ENCODE measurements at places on chromosomes 3 and 15. TPM values are rescaled to one million over a fixed set of nuclear protein-coding genes. Genes with fewer than 3 reads are reported as not detected.
A peak's percentile ranks its signal among the peaks of the same experiment; 100 is the strongest.

DNA sequence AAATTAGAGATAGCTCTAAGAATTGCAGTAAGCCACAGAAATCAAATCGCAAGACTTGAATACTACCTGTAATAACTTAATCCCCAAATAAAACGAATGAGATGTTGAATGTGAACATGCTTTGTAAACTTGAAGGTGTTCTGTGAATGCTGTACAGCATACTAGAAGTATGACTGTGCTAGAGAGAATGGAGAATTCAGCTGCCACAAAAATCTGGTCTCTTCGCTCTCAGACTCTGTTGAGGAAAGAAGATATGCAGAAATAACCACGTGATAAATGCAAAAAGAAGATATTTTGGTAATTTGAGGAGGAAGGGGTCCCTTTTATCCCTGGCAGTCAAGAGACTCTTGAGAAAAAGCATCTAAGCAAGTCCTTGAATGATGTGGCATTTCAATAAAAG lies 37.3 kb downstream of the ZBTB38 start:
- no peak for DNase-seq
- H3K27me3 ChIP-seq = no peaks in the 10 kb centered on the region
- H3K27ac ChIP-seq = no peak overlapping the region
- H3K4me1 ChIP-seq = peaks cover 47% of the 10 kb centered on the region
- peaks cover 52% of the 10 kb centered on the region for H3K36me3 ChIP-seq
- no peak overlapping the region for H3K4me3 ChIP-seq

GRCh38 chr3:29568355-29568754 lies 287.5 kb downstream of the RBMS3 start:
- H3K27me3 ChIP-seq = no peaks in the 10 kb centered on the region
- H3K36me3 ChIP-seq = no peaks in the 10 kb centered on the region
- DNase-seq = no peak
- no peak overlapping the region for H3K27ac ChIP-seq

DNA sequence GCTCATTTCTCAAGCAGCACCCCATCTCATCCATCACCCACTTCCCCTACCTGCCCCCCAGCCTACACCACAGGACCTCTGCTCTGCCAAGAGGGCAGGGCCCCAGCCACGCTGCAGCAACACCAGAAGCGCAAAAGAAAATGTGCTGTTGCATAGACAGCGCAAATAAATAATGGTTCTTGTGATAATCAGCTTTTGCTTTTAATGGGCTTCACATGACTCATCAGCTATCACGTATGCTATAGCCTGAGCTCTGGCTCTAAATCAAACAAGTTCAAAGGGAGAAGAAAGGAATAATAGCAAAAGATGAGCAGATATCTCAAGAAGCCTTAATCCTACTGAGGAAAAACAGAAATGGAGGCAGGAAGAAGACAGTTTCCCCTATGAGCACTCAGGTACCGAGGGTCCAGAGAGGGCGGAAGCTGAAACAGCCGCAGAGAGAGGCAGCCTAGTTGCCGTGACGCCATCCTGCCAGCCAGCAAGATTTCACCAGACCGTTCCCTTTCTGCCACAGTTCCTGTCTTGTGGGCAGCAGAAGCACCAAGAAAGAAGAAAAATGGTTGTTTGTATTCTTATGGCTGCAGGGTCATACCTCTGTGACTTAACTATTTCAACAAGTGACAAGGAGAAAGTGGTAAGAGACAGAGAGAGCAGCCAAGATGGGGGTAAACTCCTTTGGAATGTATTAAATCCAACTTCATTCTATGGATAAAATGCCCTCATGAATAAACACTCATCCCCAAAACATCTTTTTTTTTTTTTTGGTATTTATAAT lies 22.0 kb downstream of the RAB27A start:
- H3K4me1 ChIP-seq = peaks cover 85% of the 10 kb centered on the region
- H3K27me3 ChIP-seq = no peaks in the 10 kb centered on the region
- peak overlapping the region; percentile 64 for H3K4me3 ChIP-seq
- H3K27ac ChIP-seq = peak overlapping the region; percentile 95

DNA sequence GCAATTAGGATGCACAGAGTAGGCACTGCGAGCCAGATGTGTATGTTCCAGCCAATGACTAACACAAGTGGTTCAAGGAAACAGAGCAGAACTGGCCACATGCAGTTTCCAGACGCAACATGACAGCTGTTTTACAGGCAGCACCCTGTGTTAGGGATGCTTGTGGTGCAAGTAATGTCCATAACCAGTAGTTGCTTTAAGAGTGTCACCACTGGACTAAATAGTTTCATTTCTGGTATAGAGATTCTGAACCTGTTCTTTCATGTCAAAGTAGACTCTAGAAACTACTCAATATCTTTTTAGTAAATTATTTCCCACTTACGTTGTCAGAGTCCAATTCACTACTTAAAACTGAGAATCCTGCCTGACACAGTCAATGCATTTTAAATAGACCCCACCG lies 14.5 kb upstream of the LPP start:
- peaks cover 15% of the 10 kb centered on the region for H3K4me1 ChIP-seq
- H3K27ac ChIP-seq = no peak overlapping the region
- H3K27me3 ChIP-seq = peaks cover 5% of the 10 kb centered on the region
- no peaks in the 10 kb centered on the region for H3K36me3 ChIP-seq

- H3K27me3 ChIP-seq = no peaks in the 10 kb centered on the region
- no peak overlapping the region for H3K4me3 ChIP-seq
- no peaks in the 10 kb centered on the region for H3K36me3 ChIP-seq
- H3K27ac ChIP-seq = no peak overlapping the region
These were observed 81.8 kb downstream of the CLASP2 start for GRCh38 chr3:33636125-33636850.

DNA sequence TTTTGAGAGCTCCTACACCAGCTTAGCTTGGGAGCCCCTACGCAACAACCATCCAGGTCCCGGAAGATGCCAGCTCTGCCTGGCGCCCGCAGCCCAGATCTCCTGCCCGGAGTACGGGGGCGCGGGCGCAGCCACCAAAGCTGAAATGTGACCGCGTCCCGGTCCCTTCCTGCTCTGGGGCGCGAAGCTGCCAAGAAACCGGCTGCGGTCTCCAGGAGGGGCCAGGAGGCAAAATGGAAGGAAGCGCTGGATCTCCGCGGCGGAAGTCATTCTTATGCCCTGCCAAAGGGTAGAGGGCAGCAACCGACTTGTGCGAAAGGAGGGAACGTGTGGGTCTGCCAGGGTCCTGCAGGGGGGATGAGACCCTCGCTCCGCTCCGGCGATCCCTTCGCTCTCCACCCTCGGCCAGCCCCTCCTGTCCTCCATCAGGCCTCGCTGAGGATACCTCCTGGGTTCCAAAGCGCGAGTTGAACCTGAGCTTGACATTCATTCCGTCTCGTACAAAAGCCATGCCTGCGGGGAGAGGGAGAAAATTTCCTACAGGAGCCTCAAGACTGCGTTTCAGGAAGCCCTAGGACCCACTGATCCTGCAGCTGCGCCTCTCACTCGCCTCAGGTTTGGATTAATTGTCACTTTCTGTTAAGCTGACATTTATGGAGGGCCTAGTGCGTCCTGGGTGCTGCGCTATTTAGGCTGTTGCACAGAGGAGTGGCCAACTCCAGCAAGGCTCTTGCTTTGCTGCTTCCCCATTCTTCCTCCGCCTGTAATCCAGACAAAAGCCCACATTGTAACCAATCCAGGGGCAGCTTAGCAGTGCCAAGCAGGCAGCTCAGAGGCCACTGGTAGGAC lies 98.3 kb upstream of the VGLL3 start:
- H3K27ac ChIP-seq = no peak overlapping the region
- H3K4me3 ChIP-seq = peak overlapping the region; percentile 64
- H3K4me1 ChIP-seq = peaks cover 9% of the 10 kb centered on the region
- peaks cover 8% of the 10 kb centered on the region for H3K27me3 ChIP-seq
- H3K36me3 ChIP-seq = no peaks in the 10 kb centered on the region
- peak; percentile 25 for DNase-seq

DNA sequence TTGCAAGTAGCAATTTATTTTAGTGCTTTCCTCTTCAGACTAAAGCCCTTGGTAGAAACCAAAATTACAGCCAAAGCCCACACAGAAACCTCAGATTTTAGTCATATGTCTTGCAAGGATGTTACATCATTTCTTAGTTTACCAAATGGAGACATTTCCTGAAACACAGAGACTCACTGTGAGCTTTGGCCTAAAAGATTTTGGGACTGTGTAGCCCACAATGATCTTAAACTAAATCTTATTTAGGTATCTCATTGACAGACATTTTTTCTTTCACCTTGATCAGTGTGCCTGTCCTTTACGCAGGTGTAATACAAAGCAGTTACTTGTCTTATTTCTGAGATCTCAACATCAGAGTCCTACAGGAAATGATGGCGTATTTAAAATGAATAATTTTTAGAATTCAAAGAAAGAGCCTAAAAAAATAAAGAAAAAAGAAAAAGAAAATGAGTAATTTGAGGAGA lies 27.8 kb upstream of the AP4E1 start:
- peak overlapping the region; percentile 38 for H3K4me3 ChIP-seq
- H3K4me1 ChIP-seq = peaks cover 83% of the 10 kb centered on the region
- DNase-seq = no peak
- H3K27me3 ChIP-seq = no peaks in the 10 kb centered on the region
- H3K36me3 ChIP-seq = peaks cover 2% of the 10 kb centered on the region

GRCh38 chr3:183265834-183266417 lies 12.9 kb downstream of the B3GNT5 start:
- no peak overlapping the region for H3K27ac ChIP-seq
- no peak for DNase-seq

GRCh38 chr15:45205192-45205591 lies 17.4 kb upstream of the SHF start:
- peaks cover 6% of the 10 kb centered on the region for H3K27me3 ChIP-seq
- peak; percentile 78 for DNase-seq
- no peak overlapping the region for H3K4me3 ChIP-seq
- no peak overlapping the region for H3K27ac ChIP-seq
- H3K36me3 ChIP-seq = no peaks in the 10 kb centered on the region

GRCh38 chr15:35857567-35858226 lies 311.7 kb upstream of the DPH6 start:
- no peaks in the 10 kb centered on the region for H3K36me3 ChIP-seq
- no peak overlapping the region for H3K27ac ChIP-seq
- H3K4me3 ChIP-seq = no peak overlapping the region

- no peak overlapping the region for H3K4me3 ChIP-seq
- no peaks in the 10 kb centered on the region for H3K27me3 ChIP-seq
- H3K4me1 ChIP-seq = peaks cover 8% of the 10 kb centered on the region
- no peak for DNase-seq
These were observed 26.0 kb downstream of the POC1A start for GRCh38 chr3:52128118-52128683.

DNA sequence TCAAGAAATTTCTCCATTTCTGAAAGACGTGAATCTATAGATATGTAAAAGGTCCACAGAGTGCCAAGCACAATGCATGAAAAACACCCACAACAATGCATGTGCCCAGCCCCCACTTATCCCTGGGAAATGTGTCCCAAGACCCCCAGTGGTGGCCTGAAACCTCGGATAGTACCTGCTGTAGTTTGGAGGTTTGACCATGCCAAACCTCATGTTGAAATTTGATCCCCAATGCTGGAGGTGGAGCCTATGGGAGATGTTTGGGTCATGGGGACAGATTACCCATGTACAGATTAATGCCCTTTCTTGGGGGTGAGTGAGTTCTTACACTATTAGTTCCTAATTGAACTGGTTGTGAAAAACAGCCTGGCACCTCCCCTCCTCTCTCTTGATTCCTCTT lies 21.4 kb upstream of the MYZAP start:
- peaks cover 5% of the 10 kb centered on the region for H3K4me1 ChIP-seq
- H3K27ac ChIP-seq = no peak overlapping the region

GRCh38 chr3:112085735-112086075 lies 484 bp upstream of the C3orf52 start:
- peaks cover 8% of the 10 kb centered on the region for H3K27me3 ChIP-seq
- no peaks in the 10 kb centered on the region for H3K36me3 ChIP-seq
- H3K4me3 ChIP-seq = peak overlapping the region; percentile 76
- no peak overlapping the region for H3K27ac ChIP-seq
- no peak for DNase-seq

DNA sequence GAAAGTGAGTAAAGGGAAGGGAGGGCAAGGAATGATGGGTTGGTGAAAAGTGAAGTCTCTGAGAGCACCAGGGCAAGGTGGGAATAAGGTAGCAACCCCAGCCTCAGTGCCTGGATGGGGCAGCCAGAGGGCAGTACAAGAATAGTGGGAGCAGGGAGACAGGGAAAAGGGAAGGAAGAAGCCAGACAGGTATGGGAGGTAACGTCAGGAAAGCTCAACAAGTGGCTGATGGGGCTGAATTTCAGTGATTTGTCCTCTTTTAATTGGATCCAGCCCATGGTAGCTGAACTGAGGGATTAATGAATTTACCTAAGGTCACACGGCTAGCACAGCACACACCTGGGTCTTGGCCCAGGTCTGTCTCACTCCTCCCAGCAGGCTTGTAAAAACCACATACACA lies 12.6 kb downstream of the RORA start:
- H3K27me3 ChIP-seq = peaks cover 14% of the 10 kb centered on the region
- H3K36me3 ChIP-seq = no peaks in the 10 kb centered on the region
- no peak overlapping the region for H3K4me3 ChIP-seq
- H3K27ac ChIP-seq = no peak overlapping the region
- DNase-seq = no peak

DNA sequence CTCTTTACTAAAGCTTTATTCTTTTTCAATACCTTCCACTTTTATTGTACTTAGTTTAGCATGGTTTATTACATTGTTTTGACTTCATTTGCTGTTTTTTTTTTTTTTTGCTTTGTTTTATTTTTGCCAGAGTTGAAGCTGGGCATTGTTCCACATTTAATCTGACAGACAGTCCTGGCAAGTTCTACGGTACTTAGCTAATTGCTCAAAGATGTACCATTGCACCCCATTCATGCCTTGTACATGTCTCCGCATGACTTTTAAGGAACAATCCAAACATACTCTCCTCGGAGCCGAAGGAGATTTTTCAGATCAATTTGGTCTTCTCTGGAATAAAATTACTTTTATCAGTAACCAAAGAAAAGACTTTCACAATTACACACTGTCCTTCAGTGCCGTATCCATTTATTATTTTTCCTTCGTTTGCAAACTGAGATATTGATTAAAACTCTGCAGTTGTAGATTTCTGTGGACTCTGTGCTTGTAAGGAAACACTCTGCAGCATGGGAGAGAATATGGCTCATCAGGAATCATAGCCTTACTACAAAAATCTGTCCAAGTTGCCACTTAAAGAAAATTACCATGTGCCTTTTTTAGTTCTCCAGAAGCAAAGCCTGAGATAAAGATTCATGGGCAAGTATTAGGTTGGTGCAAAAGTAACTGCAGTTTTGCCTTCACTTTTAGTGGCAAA lies 952.0 kb downstream of the AGBL1 start:
- no peak overlapping the region for H3K4me3 ChIP-seq
- no peak for DNase-seq
- H3K27ac ChIP-seq = no peak overlapping the region
- H3K27me3 ChIP-seq = no peaks in the 10 kb centered on the region
- H3K36me3 ChIP-seq = no peaks in the 10 kb centered on the region

GRCh38 chr3:125136515-125136914 lies 76.0 kb downstream of the SLC12A8 start:
- H3K27ac ChIP-seq = peak overlapping the region; percentile 27
- H3K27me3 ChIP-seq = peaks cover 19% of the 10 kb centered on the region
- no peak overlapping the region for H3K4me3 ChIP-seq
- no peak for DNase-seq

- DNase-seq = no peak
- no peaks in the 10 kb centered on the region for H3K27me3 ChIP-seq
- H3K36me3 ChIP-seq = no peaks in the 10 kb centered on the region
- H3K4me1 ChIP-seq = no peaks in the 10 kb centered on the region
- no peak overlapping the region for H3K27ac ChIP-seq
- no peak overlapping the region for H3K4me3 ChIP-seq
These were observed 249.2 kb downstream of the GABRG3 start for GRCh38 chr15:27220199-27220598.

The TEX55 gene
- total RNA-seq = not detected

The TRPM1 gene
- not detected for total RNA-seq

The IREB2 gene
- total RNA-seq = 52.5 TPM

The VGLL3 gene
- total RNA-seq = not detected

The GOLGA6B gene
- total RNA-seq = not detected

The SLC24A5 gene
- total RNA-seq = not detected

The SLC22A14 gene
- not detected for total RNA-seq

The GLCE gene
- total RNA-seq = 3.2 TPM

The RARRES1 gene
- not detected for total RNA-seq

The NAALADL2 gene
- total RNA-seq = 0.47 TPM

The FBXL22 gene
- 1.4 TPM for total RNA-seq
